ENCODE measurements at places on chromosomes 12 and 14.

DNA sequence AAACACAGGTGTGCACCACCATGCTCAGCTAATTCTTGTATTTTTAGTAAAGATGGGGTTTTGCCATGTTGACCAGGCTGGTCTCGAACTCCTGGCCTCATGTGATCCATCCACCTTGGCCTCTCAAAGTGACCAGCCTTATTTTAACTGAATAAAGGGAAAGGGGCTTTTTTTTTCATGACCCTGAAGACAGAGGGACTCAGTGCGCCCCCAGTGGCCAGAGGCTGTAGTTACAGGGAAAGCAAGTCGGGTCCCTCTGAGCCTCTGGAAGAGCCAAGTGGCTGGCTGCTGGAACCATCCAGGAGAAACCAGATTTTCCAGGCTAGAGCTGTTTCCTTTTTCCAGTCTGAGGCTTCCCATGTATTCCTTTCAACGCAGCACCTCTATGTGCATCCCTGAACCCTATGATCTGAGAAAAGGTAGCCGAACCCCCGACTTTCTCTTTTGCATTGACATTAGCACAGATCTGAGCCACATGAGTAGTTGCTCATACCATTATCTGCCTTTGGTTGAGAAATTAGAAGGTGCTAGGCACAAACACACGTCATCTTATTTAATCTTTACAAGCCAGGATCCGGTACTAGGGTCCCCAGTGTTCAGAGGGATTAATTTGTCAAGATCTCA, 342.7 kb downstream of the CACNA1C start:
- DNase-seq, result peak; percentile 63

- peak; percentile 72 for DNase-seq
Measured at GRCh38 chr12:127570793-127571360, 696.1 kb upstream of the TMEM132C start.

GRCh38 chr14:93691042-93691780, 97.1 kb downstream of the PRIMA1 start:
- DNase-seq, result peak; percentile 35

DNA sequence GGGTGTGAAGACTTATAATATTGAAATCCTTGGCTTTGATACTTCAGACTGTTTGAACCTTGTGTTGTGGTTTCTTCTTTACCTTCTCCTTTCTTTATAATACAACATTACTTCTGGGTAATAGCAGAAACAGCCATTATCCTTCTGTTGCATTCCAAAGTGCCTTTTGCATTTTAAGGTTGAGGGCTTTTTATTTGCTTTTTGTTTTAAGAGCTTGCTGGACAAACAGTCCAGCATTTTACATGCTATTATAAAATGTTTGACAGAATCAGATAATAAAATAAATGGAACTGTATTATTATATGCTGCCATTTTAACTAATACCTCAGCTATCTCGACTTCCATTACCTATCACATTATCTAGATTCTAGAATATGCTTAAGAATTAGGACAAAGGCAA, 14.0 kb downstream of the RNF34 start:
- no peak for DNase-seq

- no peak for DNase-seq
Measured at GRCh38 chr12:38697289-38697688, 208.1 kb downstream of the CPNE8 start.

DNA sequence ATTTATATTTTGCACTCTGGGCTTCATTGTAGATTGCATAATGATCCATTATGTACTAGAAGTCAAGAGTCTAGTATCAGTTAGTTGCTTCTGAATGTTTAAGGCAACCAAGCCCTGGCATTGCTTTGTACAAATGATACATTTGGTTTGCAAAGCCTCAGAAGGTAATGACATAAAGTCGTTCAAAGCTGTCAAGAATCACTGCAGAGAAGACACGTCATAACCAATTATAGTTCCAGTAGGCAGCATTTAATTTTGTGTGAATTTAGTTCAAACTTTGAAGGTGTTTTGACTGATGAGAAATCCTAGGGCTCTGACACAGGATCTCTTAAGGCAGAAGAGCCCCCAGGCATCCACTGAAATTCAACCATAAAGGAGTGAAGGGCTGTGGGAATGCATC, 163.0 kb upstream of the KRR1 start:
- no peak for DNase-seq

DNA sequence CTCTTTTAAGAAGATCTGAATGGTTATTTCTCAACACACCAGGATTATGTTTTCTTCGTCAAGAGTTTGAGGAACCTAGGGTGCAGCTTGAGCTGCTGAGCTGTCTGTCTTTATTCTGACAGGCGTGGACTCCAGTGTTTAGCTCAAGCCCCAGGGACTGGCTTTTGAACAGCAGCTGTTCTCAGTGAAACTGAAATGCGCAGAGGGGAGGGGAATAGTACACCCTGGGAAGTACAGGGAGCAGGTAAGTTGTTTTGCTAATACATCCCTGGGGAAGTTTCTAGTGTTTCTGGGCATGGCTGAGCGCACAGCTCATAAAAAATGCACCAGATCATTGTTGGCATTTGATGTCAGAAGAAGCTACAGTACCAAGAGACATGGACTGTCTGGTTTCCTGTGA, 659.8 kb downstream of the DIO2 start:
- no peak for DNase-seq

- DNase-seq, result peak; percentile 71
Measured at GRCh38 chr12:49624921-49625577, 1.7 kb downstream of the PRPF40B start.

DNA sequence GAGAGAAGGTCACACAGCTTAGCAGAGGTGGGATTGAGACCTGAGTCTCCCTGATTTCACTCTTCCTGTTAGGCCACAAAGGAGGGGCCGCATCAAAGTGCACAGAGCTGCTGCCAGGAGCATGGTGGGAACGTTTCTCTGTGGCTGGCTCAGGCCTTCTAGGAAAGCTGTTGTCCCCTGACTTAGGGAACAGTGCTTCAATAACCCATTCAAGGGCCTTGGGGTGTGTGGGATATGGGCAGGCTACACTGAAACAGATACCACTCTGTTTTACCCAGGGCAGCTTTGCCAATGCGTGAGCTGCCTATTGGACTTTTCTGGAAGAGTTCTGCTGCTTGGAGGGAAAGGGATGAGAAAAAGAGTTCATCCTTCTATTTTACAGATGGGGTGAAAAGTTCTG, 110.0 kb downstream of the ADCK1 start:
- DNase-seq, result no peak

GRCh38 chr14:71474301-71475265, 457.6 kb upstream of the RGS6 start:
- DNase-seq, result no peak

- DNase-seq, result no peak
Measured at GRCh38 chr12:92357584-92358261, 212.1 kb upstream of the BTG1 start.

GRCh38 chr14:74589291-74589879, 22.7 kb downstream of the LTBP2 start:
- DNase-seq, result no peak

DNA sequence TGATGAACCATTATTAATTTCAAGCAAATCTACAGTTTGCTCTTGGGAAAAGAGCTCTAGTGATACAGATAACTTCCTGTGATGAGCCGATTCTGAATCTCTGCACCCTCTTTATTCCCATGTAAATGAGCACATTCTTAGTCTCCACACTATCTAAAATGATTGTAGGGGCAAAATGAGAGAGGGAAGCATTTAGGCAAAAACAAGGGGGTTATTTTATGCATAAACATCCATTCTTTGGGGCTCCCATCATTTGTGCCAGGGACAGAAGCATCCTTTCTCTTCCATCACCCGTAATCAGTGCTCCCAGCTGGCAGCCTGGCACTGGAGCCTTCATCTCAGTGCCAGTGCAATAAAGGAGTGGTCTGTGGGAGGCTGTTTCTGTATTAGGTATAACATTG, 1.7 kb upstream of the GPD1 start:
- DNase-seq, result no peak

- DNase-seq, result no peak
Measured at GRCh38 chr12:114958538-114958937, 274.6 kb upstream of the TBX3 start.

DNA sequence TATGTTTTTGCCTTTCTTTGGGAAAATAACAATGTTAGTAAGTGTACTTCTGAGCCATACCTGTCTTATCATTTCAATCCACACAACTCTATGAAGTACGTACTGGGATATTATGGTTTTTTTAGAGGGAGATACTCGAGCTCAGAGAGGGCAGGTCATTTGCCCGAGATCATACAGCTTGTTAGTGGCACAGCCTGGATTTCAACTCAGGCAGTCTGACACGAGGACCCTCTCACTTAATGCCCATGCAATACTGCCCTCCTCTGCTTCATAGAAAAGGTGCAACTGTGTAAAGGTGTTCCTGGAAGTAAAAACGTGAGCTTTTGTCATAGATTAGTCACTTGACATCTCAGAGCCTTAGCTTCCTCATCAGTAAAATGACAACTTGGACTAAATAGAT, 128.0 kb downstream of the NDUFA12 start:
- DNase-seq, result peak; percentile 65

GRCh38 chr14:43872222-43872621, 634.9 kb downstream of the FSCB start:
- no peak for DNase-seq

DNA sequence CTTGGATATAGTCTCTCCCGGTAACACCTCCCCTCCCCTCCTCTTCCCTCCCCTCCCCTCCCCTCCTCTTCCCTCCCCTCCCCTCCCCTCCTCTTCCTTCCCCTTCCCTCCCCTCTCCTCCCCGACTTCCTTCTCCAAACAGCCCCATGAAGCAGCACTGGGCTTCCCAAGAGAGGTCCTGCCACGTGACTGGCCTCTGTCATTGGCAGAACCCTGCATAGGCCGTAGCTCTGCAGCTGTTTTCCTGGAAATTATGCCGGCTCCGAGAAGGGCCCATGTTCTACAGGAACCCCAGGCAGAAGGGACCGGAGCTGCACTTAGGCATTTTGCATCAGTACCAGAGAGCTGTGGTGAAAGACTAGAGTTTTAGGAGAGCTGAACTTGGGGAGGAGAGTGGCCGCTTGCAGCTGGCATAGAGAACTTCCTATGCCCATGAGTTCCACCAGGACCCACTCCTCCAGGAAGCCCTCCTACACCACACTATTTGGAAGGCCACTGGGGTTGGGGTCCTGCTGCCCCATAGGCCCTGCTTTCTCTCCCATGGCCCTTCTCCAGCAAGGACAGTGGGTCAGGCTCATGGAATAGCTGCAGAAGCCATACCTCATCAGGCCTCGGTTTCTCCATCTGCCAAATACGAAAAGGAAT, 5.1 kb upstream of the TNFAIP2 start:
- no peak for DNase-seq

DNA sequence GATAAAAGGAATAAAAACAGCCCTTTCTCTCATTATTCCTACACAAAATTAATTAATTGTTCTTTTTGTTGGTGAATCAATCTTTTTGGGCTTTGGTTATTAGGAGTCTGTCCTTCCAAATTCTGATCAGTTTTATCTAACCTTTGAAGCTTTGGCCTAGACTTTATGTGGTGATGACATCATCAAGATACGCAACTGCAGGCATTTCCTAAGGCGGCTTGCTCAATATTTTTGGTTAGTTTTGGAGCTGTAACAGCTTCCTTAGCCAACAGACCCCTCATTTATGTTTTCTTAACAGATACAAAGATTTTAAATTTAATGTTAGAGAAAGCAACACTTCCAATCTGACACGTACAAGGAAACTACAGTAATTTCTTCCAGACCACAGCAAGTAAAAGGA, 87.8 kb upstream of the PDE3A start:
- DNase-seq, result no peak

DNA sequence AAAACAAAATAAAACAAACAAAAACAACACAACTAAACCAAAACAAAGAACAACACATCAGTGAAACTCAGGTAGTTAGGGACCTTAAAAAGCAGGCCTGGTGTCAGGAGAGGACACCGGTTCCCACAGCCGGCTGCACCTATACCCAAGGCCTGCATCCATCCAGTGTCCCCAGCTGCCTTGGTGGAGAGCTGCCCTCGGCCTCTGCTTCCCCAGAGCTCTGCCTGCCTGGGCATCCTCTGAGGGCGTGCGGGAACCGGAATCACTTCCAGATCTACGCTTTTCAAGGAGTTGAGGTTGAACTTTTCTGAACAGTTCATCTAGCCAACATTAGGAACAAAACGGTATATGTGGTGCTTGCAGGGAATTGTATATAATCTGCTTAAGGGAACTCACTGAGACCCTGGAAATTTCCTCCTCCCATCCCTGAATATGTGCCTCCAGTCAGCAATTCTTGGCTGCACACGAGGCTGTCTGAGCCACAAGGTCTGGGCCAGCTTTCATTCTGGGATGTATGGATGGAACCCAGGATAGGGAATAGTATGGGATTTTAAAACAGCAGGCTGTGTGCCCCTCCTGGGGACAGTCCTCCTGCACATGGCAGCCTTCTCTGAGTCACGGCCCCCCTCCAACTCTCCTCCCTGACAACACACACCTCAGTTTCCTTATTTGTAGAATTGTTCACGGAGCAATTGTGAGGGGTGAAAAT, 319.0 kb upstream of the RTL1 start:
- DNase-seq, result no peak

DNA sequence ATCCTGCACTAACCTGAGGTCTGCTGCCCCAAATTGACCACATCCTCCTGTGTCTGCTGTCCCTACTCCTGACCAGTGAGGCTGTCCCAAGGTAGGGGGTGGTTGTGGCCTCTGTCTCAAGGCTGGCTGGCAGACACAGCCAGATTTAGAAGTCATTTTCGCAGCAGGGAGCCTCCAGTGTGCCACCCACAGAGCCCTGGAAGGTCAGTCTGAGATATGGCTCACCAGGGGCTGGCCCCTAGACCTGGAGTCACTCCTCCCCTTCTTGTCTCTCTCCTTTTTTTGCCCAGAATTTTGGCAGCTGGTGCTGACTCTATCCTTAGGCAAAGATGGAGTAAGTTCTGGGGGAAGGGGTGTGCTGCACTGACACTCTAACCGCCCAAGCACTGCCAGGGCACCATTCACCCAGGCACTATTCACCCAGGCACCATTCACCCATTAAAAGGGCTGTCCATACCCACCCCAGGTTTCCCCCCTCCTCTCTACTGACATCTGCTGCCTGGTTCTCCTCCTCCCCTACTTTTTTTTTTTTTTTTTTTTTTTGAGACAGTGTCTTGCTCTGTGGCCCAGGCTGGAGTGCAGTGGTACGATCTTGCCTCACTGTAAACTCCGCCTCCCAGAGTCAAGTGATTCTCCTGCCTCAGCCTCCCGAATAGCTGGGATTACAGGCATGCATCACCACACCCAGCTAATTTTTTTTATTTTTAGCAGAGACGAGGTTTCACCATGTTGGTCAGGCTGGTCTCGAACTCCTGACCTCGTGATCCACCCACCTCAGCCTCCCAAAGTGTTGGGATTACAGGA, 7.7 kb downstream of the DDN start:
- DNase-seq, result no peak

DNA sequence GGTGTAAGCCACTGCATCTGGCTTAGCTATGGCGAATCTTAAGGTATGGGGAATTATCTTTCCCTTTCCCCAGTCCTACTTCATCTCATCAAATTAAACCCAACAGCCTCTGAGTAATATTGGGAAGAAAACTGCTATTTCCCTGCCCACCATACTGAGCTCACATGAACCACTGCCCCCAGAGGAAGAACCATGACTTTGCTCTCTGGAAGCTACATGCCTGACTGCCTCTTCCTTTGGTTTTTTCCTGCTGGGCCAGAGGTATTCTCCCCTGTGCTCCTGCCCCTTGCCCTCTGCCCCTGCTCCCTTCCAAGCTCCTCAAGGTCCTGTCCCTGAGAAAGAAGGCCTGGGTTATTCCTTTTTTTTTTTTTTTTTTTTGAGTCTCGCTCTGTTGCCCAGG, 15.2 kb downstream of the RILPL2 start:
- no peak for DNase-seq

- DNase-seq, result no peak
Measured at GRCh38 chr12:59678759-59679411, 83.1 kb downstream of the SLC16A7 start.

- DNase-seq, result no peak
Measured at GRCh38 chr14:58817846-58818245, 180.1 kb downstream of the DACT1 start.

All from Daoy (cell line).